Placental pericyte (primary cell): ENCODE measurements at places on chromosomes 11 and 22. TPM values are rescaled to one million over a fixed set of nuclear protein-coding genes. Genes with fewer than 3 reads are reported as not detected.

Gene AAMDC
- total RNA-seq, result 10.9 and 14.0 TPM in 2 replicates

Gene MTFP1
- total RNA-seq, result 29.6 and 35.0 TPM in 2 replicates

Gene EXPH5
- total RNA-seq, result 0.14 and 0.22 TPM in 2 replicates

Gene KBTBD3
- 0.72 and 1.8 TPM in 2 replicates for total RNA-seq

Gene BLID
- 6.6 and 22.5 TPM in 2 replicates for total RNA-seq

Gene GUCD1
- 199 and 223 TPM in 2 replicates for total RNA-seq

Gene SCUBE1
- total RNA-seq, result not detected in 2 replicates

Gene KCNJ11
- total RNA-seq, result not detected in 2 replicates

Gene KCNQ1OT1
- 3.5 and 4.2 TPM in 2 replicates for total RNA-seq

Gene CST6
- total RNA-seq, result 0.29 TPM in 1 of 2 replicates, not detected in the other

Gene MMP1
- 19.7 and 1,229 TPM in 2 replicates for total RNA-seq

Gene TRPC6
- 0.66 and 1.3 TPM in 2 replicates for total RNA-seq

Gene KCNK4
- under 0.01 TPM in 1 of 2 replicates, not detected in the other for total RNA-seq

Gene DGAT2
- total RNA-seq, result 0.43 and 2.0 TPM in 2 replicates

Gene OR51E2
- 0.14 and 0.22 TPM in 2 replicates for total RNA-seq

Gene MAPK11
- total RNA-seq, result 4.2 and 10.3 TPM in 2 replicates

Gene MS4A6A
- total RNA-seq, result not detected in 2 replicates

Gene PTGDR2
- under 0.01 TPM in 2 replicates for total RNA-seq
